ENCODE measurements at places on chromosomes 4 and X.

DNA sequence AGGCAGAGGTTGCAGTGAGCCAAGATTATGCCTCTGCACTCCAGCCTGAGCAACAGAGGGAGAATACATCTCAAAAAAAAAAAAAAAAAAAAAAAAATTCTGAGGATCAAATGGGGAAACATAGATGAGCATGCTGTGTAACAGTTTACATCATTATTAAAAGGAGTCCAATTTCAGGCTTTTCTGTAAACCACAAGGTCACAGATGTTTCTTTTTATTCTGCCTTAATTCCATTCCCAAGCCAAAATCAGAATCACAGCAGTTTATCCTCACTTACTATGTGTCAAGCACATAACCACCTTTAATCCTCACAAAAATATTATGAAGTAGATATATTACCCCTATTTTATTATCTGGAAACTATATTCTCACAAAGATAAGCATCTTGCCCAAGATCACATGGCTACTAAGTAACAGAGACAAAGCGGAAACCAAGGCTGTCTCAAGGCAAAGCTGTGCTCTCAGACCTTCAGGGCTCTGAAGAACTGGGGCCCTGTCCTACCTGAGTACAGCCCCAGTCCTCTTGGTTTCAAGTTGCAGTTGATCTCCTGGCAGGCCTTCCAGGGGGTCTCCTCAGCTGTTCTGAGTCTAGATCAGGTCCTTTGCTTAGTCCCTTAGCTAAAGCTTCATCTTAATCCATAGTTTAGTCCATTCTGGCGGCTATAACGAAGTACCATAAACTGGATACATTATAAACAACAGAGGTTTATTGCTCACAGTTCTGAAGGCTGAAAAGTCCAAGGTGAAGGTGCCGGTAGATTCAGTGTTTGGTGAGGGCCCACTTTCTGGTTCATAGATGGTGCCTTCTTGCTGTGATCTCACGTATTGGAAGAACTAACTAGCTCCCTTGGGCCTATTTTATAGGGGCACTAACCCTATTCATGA, 141.3 kb downstream of the PALLD start:
- H3K4me1 ChIP-seq, result no peaks in the 10 kb centered on the region
- H3K27me3 ChIP-seq, result peaks cover 17% of the 10 kb centered on the region
- H3K36me3 ChIP-seq, result no peaks in the 10 kb centered on the region
- no peak overlapping the region for H3K4me3 ChIP-seq
- no peak overlapping the region for H3K27ac ChIP-seq

- H3K4me1 ChIP-seq, result no peaks in the 10 kb centered on the region
- no peak overlapping the region for H3K4me3 ChIP-seq
- H3K27me3 ChIP-seq, result peaks cover 2% of the 10 kb centered on the region
- no peak for DNase-seq
Measured at GRCh38 chr4:7348946-7349900, 85.5 kb downstream of the PSAPL1 start.

DNA sequence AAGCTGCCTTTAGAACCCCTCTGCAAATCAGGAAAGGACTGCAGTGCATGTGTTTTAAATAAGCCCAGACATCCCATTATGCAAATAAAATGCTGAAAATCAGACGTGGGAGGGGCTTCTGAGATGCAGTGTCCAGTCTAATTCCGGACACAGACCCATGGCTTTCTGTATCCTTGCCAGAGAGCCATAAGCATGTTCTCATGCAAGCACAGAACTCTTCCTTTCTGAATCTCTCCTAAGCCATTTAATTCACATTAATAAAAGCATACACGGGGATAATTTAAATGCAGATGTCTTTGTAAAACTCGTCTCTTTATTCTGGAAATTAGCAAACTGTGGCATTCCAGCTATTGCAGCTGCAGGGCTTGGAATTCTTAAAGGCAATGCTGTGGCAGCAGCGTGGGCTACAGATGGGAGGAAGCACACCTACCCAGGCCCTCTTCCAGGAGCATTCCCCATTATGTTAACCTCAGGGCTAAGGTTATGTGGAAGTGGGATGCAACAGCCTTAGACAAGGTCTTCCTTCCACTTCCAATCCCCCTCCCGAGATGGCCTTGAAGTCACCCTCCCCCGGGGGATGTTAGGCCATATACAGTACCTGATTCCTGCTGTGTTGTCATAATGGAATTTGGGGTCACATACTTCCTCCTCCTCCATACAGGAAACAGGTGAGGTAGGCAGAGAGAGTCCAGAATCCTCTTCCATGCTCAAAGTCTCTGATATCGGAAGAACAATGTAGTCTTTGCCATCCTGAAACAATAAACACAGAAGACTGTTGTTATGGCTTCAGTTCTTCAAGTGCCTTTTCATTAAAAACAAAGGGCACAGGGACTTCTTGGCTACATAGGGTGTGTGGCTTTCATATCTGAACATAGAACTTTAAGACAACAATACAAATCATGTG, 38.1 kb downstream of the KDR start:
- peaks cover 5% of the 10 kb centered on the region for H3K27me3 ChIP-seq
- no peak for DNase-seq

DNA sequence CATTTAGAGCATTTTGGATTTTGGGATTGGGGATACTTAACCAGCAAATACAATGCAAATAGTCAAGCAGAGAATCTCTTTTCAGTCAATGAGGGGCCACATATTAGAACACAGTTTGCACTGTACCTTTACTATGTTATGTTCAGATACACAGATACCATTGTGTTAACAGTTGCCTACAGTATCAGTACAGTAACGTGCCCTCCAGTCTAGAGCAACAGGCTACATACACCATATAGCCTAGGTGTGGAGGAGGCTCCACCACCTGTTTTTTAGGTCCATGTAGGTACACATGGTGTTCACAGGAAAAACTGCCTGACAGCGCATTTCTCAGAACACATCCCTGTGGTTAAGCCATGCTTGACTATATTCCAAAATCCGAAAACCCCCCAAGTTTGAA, 9.1 kb downstream of the GRPEL1 start:
- DNase-seq, result no peak
- no peaks in the 10 kb centered on the region for H3K27me3 ChIP-seq
- H3K36me3 ChIP-seq, result peaks cover 54% of the 10 kb centered on the region
- peak overlapping the region; percentile 52 for H3K27ac ChIP-seq
- H3K4me1 ChIP-seq, result peaks cover 17% of the 10 kb centered on the region

DNA sequence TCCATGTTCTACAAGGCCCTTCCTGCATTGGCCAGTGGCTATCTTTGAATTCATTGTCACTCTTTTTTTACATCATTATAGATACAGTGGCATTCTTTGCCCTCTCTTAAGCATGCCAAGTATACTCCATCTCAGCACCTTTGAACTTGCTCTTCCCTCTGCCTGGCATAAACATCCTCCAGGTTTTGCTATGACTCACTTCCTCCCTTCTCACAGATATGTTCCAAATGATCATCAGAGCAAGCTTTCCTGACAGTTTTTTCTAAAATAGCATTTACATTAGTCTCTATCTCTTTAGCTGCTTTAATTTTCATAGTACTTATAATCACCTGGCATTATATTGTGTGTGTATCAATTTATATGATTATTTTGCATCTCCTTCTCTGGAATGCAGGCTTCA, 553.3 kb upstream of the MAGEB2 start:
- no peaks in the 10 kb centered on the region for H3K27me3 ChIP-seq
- H3K4me3 ChIP-seq, result no peak overlapping the region
- no peak overlapping the region for H3K27ac ChIP-seq
- no peaks in the 10 kb centered on the region for H3K4me1 ChIP-seq
- no peaks in the 10 kb centered on the region for H3K36me3 ChIP-seq

DNA sequence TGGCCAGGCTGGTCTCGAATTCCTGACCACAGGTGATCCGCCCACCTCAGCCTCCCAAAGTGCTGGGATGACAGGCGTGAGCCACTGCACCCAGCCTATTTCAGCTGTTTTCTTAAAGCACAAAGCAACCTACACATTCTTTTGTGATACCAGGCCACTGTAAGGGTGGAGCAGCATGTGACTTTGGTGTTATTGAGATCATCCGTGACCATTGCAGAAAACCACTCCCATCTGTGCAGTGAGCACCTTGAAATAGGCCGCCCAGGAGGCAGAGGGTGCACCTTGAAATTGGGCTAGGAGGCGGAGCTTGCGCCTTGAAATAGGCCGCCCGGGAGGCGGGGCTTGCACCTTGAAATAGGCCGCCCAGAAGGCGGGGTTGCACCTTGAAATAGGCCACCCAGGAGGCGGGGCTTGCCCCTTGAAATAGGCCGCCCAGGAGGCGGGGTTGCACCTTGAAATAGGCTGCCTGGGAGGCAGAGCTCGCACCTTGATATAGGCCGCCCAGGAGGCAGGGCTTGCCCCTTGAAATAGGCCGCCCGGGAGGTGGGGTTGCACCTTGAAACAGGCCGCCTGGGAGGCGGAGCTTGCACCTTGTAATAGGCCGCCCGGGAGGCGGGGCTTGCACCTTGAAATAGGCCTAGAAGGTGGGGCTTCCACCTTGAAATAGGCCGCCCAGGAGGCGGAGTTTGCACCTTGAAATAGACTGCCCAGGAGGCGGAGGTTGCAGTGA, 9.0 kb upstream of the SLC25A6 start:
- no peak overlapping the region for H3K4me3 ChIP-seq
- peaks cover 2% of the 10 kb centered on the region for H3K4me1 ChIP-seq
- peaks cover 20% of the 10 kb centered on the region for H3K36me3 ChIP-seq
- DNase-seq, result no peak

DNA sequence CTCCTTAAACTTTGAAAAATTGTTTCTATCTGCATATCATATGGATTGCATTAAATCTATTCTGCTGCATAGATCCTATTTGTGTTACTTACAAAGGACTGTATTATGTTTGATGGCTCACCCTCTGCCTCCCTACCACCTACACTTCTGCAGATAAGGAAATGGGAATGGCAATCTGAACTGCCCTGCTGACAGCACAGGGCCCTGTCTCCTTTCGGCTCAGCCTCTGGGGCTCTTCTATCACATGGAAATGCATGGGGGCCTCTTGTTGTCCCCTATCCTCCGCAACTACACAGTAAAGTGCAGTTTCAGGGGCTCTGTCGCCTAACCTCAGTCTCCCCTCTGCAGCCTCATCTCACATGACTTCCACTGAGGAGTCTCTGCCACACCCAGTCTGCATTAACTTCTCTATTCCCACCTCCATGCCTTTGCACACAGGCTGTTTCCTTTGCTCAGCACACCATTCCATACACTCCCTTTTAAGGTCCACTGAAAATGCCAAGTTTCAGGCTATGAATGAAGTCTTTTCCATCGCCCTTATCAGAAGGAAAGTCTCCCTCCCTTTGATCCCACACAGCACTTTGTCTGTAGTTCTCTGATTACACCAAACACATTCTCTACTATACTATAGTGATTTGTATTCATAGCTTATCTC, 12.5 kb downstream of the RELL1 start:
- H3K4me3 ChIP-seq, result no peak overlapping the region
- no peak for DNase-seq
- no peaks in the 10 kb centered on the region for H3K27me3 ChIP-seq
- H3K27ac ChIP-seq, result no peak overlapping the region

GRCh38 chr4:94974773-94975172, 217.0 kb downstream of the BMPR1B start:
- H3K27ac ChIP-seq, result no peak overlapping the region
- no peak overlapping the region for H3K4me3 ChIP-seq
- no peak for DNase-seq
- H3K27me3 ChIP-seq, result no peaks in the 10 kb centered on the region
- H3K4me1 ChIP-seq, result no peaks in the 10 kb centered on the region

GRCh38 chr4:3781193-3781886, 15.2 kb downstream of the ADRA2C start:
- H3K27ac ChIP-seq, result no peak overlapping the region
- DNase-seq, result peak; percentile 8
- no peak overlapping the region for H3K4me3 ChIP-seq
- no peaks in the 10 kb centered on the region for H3K36me3 ChIP-seq

DNA sequence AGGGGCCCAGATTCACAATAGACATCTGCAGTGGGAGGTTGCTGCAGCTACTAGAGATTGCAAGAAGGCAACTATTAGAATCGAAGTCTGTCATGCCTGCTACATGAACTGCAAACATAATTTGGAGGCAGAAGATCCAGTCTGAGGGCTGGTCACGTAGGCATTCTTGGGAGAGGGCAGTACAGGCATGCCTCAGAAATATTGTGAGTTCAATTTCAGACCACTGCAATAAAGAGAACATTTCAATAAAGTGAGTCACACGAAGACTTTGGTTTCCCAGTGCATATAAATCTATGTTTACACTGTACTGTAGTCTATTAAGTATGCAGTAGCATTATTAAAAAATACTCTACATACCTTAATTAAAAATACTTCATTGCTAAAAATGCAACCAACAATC, 585.8 kb upstream of the FAT1 start:
- no peaks in the 10 kb centered on the region for H3K27me3 ChIP-seq
- H3K27ac ChIP-seq, result no peak overlapping the region
- no peak overlapping the region for H3K4me3 ChIP-seq
- DNase-seq, result no peak
- H3K4me1 ChIP-seq, result no peaks in the 10 kb centered on the region
- no peaks in the 10 kb centered on the region for H3K36me3 ChIP-seq

GRCh38 chr4:105417624-105418023, 56.2 kb downstream of the PPA2 start:
- H3K27ac ChIP-seq, result no peak overlapping the region
- DNase-seq, result no peak
- peaks cover 10% of the 10 kb centered on the region for H3K4me1 ChIP-seq
- no peak overlapping the region for H3K4me3 ChIP-seq

DNA sequence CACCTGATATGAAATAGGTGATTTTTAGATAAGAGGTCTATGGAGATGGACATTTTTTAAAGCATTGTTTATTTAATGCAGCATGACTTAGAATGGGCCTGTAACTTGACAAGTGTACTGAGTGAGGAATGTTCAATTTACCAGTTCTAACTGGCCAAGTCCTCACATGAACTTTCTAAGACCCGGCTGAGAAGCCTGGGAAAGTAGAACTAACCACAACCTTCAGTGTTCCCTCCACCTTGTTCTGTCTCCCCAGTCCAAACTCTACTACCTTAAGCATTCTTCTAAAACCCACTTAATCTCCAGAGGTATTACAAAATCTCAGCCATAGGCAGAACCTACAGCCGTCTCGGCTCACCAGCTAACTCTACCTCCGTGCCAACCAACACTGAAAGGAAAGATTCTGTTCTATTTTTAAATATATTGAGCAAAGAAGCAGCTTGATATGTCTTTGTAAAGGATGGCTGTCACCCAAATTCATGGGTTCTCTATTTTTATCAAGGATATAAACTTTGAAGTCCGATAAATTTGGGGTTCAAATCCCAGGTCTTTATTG, 6.8 kb downstream of the PPARGC1A start:
- no peak overlapping the region for H3K27ac ChIP-seq
- H3K36me3 ChIP-seq, result no peaks in the 10 kb centered on the region
- no peak overlapping the region for H3K4me3 ChIP-seq
- no peaks in the 10 kb centered on the region for H3K27me3 ChIP-seq

- DNase-seq, result peak; percentile 4
- H3K27ac ChIP-seq, result peak overlapping the region; percentile 96
- H3K27me3 ChIP-seq, result no peaks in the 10 kb centered on the region
- peaks cover 74% of the 10 kb centered on the region for H3K4me1 ChIP-seq
- H3K4me3 ChIP-seq, result peak overlapping the region; percentile 99
Measured at GRCh38 chr4:40212674-40213527, 16.1 kb downstream of the RHOH start.

DNA sequence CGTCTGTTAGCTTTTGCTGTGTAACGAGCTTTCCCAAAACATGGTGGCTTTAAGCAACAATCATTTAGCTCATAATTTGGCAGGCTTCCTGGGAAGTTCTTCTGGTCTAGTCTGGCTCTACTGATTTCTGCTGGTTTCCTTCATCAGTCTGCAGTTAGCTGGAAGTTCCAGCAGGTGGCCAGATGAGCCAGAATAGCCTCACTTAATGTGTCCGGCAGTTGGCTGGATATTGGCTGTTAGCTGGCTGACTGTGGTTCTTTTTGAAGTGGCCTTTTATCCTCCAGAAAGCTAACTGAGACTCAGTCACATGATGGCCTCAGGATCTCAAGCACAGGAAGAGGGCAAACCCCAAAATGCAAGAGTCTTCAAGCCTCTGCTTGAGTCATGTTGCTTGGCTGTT, 34.9 kb downstream of the FTHL17 start:
- DNase-seq, result peak; percentile 20
- H3K4me3 ChIP-seq, result no peak overlapping the region
- H3K4me1 ChIP-seq, result peaks cover 5% of the 10 kb centered on the region
- no peak overlapping the region for H3K27ac ChIP-seq
- no peaks in the 10 kb centered on the region for H3K36me3 ChIP-seq
